ENCODE measurements at places on chromosomes 1 and 21.

DNA sequence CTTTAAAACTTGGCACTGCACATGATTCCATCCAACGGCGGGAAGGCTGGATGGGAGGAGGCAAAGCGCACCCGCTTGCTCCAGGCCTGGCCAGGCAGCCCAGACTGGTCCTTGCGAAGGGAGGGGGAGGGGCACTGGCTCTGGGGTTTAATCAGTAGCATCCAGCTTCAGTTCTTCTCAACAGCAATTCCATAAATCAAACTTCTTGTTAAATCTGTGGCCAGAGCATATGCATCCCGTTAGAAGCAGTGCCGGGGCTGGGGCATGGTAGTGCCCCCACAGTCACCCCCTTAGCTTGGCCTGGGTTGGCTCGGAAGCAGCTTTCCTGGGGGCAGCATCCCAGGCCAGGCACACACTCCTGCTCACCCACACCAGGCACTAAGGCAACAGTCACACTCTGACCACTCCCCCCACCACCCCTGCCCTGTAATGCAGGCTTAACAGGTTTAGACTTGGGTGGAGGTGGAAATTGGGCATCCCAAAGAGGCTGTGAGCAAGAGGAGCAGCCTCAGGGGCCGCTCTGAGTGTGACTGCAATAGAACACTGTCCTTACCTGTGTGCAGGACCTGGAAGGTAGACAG is 94.1 kb upstream of the CASZ1 start:
- DNase-seq = no peak

- DNase-seq = no peak
Observed at GRCh38 chr1:78054559-78054958, 8.8 kb downstream of the GIPC2 start.

DNA sequence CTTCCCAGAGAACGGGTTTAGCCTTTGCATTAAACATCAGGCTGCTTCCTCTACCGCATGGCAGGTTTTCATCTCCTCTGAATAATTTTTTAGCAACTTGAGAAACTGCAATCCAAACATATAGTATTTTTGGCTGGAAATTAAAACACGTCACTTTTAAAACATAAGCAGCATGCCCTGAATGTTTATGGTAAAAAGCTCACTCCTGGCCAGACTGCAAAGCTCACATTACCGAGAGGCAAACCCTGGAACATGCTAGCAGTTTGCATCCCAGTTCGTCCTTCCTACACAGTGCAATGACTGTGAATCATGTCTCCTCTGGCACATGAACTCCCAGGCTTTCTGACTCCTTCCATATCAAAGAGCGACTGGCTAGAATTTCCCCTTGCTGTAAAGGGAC is 312.3 kb downstream of the RRAGC start:
- DNase-seq = no peak

- DNase-seq = no peak
Observed at GRCh38 chr1:183732236-183732880, 72.6 kb upstream of the RGL1 start.

- DNase-seq = no peak
Observed at GRCh38 chr1:84698151-84699110, 8.2 kb upstream of the SSX2IP start.
